ENCODE measurements at places on chromosomes 11 and 22.

DNA sequence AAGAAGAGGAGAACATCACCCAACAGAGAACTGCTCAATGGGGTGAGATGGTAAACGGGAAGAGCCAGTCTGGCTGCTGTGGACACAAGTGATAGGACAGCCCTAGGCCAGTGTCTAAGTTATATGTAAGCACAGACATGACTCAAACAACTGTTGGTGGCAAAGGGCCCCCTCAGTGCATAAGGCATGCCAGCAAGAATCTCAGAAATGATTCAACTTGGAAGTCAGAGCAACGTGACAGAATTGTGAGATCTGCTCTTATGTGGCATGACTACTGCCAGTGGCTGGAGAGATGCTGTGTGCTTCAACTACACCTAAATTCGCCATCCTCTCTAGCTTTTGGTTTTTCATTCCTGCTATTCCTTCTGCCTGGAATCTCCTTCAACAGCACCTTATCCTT lies 7.4 kb downstream of the SLN start:
- no peak for DNase-seq

- peak; percentile 83 for DNase-seq
Measured at GRCh38 chr11:68120273-68121066, 718 bp downstream of the CHKA start.

DNA sequence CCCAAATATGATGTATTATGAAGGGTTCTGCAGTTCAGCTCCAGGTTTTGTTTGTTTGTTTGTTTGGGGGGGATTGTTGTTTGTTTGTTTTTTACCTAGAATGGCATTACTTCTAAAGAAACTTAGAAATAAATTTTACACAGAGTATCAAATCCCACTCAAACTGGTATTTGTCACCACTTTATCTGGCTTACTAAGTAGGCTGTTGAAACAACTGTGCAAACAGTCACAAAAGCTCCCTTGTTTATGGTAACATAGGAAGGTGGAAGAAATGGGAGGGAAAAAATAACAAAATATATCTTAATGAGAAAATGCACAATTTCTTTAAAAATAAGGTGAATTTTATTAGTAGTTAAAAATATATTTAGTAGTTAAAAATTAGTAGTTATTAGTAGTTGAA lies 108.3 kb upstream of the ANO5 start:
- DNase-seq: no peak

DNA sequence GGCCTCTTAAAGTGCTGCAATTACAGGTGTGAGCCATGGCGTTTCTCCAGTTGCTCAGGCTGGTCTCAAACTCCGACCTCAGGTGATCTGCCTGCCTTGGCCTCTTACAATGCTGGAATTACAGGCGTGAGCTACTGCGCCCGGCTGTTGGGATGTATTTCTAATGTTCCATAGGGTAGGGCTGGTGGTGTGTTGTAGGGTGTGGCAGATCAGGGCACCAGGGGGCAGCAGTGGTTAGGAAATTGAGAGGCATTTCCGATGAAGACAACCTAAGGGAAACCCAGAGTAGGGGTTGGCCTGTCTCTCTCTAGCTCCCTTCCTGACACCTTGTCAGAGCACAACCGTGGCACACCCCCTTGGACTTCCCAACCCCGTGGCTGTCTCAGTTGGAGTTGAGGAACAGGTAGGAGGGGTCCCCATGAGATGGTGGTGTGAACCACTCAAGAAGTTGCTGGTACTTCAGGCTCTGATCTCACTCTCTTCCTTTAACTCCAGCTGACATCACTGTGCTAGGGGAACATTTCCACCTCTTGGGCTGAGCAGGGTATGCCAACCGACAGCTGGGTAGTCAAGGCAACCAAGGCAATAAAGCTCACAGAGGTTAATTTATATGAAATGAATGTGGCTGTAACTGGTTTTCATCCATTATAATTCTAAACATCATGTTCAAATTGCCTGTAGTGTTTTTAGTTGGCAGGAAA lies 33.0 kb downstream of the YWHAH start:
- DNase-seq: peak; percentile 87

DNA sequence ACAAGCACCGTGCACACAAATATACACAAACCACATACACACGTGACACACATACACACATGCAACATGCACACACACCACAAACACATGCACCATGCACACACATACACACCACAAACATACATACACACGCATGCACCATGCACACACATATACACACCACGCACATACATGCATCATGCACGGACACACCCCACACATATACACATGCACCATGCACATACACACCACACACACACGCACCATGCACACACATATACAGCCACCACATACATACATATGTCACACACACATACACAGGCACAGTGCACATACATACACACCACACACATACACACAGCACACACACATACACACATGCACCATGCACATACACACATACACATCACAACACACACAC lies 12.7 kb upstream of the B4GALNT4 start:
- DNase-seq: no peak

DNA sequence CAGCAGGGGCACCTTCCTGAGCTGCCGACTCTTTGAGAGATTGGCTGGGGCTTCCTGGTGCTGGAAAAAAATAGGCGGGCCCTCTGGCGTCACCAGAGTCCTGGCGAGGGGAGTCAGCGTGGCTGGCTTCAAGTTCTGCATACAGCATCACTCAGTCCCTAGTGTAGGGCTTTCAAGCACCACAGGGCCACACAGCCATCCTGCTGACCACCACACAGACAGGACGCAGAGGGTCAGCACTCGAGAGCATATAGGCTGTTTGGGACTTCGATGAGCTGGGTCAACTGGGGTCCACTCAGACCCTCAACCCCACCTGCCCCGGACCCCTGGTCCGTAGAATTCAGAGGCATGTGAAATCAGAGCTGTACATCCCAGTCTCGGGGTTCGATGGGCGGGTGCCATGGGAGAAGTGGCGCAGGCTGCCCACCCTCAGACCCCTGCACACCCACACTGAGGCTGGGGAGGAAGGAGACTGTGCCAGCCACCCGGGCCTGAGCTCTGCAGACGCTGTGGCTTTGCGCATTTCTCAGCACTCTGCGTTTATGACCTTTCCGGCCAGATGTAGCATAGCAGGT lies 1131.9 kb downstream of the BRD1 start:
- DNase-seq: no peak

- no peak for DNase-seq
Measured at GRCh38 chr11:13105237-13105844, 96.2 kb downstream of the RASSF10 start.

- DNase-seq: no peak
Measured at GRCh38 chr11:116853461-116854073, 16.1 kb upstream of the APOA1 start.

GRCh38 chr22:49203091-49203858 lies 624.4 kb downstream of the BRD1 start:
- no peak for DNase-seq

- no peak for DNase-seq
Measured at GRCh38 chr11:86241956-86242535, 2.5 kb upstream of the EED start.

DNA sequence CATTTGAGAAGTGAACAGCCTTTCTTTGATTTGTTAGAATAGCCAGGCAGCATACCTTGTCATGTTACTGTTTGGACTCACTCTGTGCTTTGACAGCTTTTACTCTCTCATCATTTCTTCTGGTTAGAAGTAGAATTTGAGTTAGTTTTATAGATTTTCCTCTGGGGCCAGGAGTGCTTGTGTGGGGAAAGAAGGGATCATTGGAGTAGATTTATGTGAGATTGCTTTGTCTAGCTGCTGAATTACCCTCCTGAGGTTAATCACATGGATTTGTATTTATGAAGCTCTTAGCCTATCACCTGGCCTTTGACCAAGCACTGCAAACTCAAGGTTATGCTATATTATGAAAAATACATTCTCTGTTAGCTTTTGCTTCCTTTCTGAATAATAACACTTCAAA lies 54.3 kb downstream of the SWAP70 start:
- DNase-seq: no peak

GRCh38 chr11:86785576-86785975 lies 14.8 kb upstream of the PRSS23 start:
- DNase-seq: no peak

GRCh38 chr11:86869966-86870570 lies 69.7 kb downstream of the PRSS23 start:
- peak; percentile 79 for DNase-seq

DNA sequence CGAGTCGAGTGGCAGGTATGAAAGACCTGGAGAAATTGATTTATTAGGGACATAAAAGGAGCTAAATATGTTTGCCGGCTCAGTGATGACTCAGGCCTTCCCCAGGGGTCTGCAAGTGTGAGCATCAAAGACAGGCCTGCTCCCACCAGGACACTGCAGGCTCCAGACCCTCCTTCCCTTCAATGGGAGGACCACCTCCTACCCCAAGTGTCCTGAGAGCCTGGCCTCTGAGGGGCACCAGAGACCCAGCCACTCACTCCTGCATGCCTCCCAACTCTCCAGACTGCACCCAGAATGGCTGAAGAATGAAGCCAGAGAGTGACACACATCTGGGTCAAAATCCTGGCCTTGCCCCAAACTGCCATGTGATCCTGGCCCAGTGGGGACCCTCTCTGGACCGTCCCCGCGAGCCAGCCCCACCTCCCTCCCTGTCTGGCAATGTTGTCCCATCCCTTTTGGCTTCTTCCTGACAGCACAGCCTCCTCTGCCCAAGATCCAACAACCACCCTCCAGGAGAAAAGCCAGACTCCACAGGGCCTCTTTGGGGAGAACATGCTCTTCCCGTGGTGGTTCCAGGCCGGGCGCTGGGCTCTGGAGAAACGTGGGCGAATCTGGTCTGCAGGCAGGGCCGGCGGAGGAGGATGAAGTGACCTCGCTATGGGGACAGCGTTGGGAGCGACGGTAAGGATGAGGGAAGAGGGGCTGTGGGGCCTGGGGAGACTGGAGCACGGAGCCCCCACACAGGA lies 36.2 kb downstream of the CYTH4 start:
- peak; percentile 28 for DNase-seq

DNA sequence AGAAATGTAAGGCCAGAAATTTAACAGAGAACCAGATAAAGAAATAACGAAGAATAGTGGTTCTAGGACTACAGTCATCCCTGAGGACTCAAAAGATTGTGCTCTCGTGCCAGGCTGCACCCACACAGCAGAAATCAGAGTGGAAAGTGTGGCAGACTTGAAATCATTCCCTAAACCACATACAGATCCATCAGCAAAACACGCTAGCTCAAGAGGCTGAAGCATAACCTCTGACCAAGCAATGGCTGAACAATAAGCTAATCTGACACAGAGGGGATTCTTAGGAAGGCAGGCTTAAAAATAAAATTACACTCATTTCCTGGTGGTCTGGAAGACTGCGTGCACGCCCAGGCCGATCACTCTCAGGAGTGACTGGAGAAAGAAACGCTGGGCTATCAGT lies 19.0 kb downstream of the NCF4 start:
- no peak for DNase-seq

GRCh38 chr22:32590556-32590955 lies 115.9 kb downstream of the FBXO7 start:
- no peak for DNase-seq

DNA sequence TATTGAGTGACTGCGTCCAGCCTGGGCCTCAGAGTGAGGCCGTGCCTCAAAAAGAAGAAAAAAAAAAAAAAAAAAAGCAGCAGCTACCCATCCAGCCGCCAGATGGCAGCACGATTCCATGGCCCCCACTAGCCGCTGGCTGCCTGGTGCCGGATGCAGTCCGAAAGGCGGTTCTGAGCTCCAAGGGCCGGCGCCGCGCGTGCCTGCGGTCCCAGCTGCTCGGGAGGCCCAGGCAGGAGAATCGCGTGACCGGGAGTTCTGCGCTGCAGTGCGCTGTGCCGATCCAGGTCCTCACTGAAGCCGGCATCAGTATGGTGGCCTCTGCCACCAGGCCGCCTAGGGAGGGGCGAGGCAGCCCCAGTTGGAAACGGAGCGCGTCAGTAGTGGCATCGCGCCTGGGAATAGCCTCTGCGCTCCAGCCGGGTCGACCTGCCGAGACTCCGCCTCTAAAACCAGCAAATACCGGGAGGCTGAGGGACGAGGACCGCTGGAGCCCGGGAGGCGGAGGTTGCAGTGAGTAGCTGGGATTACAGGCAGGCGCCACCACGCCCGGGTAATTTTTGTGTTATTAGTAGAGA lies 19.3 kb downstream of the SCARF2 start:
- peak; percentile 88 for DNase-seq

DNA sequence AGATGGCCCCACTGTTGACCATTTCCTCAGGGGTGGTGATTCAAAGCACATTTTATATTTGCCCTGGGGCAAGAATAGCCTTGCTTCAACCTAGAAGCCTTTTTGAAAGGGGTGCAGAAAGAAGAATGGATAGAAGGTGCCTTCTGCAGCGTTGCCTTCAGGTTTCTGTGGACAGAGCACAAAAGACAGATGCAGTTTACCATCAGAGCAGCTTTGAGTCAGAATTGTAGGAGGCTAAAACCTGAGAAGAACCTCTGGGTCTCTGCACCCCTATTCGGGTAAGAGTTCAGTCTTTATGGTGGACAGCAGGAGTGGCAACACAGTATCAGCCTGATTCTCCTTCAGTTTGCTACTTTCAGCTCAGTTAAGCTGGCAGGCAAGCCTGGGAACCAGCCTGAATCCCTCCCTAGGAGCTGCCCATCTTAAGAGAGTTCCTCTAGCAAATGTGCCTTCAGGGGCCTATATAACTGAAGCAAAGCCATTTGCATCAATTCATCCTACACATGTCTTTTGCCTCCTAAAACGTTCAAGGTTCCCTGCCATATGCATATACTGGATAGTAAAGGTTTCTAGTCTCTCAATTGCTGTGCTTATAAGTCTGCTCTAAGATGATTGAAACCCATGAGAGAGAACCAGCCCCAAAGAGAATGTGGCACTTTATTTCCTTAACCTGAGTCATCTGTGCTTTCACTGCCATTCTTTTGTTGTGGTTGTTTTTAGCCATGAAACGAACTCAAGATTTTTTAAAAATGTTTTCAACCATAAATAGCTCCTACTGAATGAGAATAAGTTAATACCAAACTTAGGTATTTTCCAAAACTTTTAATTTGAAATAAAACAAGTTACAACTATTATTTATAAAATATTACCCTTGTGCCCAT lies 123.0 kb downstream of the TRIM44 start:
- no peak for DNase-seq

- no peak for DNase-seq
Measured at GRCh38 chr22:18119409-18120110, 9.0 kb downstream of the TUBA8 start.

DNA sequence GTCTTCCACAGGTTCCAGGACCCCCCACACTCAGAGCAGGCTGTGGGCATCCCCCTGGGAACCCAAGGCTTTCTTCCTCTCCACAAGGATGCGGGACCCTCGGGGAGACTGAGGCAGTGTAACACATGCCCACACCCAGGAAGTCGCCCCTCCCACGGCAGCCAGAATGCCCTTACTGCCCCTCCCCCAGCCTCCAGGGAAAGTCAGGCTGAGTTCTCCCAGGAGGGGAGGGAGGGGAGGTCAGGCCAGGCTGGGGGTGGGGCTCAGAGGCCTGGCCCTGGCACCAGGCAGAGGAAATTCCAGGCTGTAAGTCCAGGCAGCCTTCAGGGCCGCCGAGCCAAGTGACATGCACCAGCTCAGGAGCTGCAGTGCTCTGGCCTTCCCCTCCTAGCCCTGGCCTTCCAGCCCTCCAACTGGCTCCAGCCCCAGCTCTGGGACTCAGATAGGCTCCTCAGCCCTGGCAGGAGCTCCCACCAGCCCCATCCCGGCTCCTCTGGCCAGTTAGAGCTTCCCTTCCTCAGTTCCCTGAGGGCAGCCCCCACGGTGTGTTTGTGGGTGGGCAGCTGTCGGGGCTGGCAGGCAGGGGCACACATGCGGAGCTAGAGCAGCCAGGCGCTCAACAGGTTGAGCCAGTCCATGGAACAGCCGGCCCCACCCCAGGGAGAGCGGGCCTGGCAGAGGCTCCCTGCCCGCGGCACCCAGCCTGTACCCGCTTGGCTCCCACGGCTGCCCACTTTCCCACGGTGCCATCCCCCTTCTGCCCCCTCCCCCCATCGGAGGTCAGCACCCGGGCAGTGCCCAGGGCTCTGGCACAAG lies 3.6 kb downstream of the BCL9L start:
- peak; percentile 85 for DNase-seq

Measured in neural progenitor cell (in vitro differentiated cells).